Activated naive CD4-positive, alpha-beta T cell treated with anti-CD3 and anti-CD28 coated beads for 36 hours (primary cell): ENCODE measurements at places on chromosomes 16 and 17. TPM values are rescaled to one million over a fixed set of nuclear protein-coding genes. Genes with fewer than 3 reads are reported as not detected.

- no peak for DNase-seq
Measured at GRCh38 chr16:51392521-51393187, 241.6 kb upstream of the SALL1 start.

GRCh38 chr17:74679374-74679773, 33.3 kb downstream of the CD300LF start:
- DNase-seq: no peak

Gene OR4D1
- total RNA-seq: 0.21 TPM

DNA sequence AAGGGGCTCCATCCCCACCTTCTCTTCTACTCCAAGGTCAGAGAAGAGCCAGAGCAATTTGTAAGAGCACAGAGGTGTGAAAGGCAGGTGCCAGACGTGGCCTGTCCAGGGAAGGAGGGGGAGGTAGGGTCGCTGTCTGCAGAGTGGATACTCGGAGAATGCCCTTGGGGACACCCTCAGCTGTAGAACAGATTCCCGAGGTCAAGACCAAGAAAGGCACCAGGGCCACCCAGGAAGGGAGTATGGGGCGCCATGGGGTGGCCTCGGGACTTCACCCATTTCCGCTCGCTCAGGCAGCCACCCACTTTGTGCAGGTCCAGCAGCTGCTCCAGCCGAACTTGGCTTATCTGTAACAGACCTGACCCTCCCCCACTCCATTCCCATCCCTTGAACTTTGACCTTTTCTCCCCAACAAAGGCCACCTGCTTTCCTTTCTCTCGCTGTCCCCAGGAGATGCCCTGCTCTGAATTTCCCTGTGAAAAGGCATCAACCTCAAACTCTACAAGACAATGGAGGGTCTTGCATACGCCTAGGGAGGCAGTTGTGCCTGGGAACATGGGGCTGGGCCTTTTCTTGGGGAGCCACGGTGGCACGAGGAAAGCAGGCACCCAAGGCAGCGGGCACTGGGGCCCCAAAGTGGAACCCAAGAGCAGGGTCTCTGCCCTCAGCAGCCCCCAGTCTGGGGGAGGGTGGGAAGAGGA, 11.3 kb upstream of the AXIN2 start:
- DNase-seq: no peak

GRCh38 chr17:10435096-10435495, 13.3 kb upstream of the MYH8 start:
- DNase-seq: no peak

GRCh38 chr16:69217433-69217832, 30.5 kb downstream of the SNTB2 start:
- DNase-seq: no peak

Gene AIPL1
- not detected for total RNA-seq

GRCh38 chr17:79779661-79780365, 1.9 kb downstream of the CBX2 start:
- no peak for DNase-seq

GRCh38 chr16:25009822-25010221, 5.3 kb downstream of the ARHGAP17 start:
- DNase-seq: no peak

GRCh38 chr17:75853433-75853832, 1.7 kb downstream of the WBP2 start:
- no peak for DNase-seq

- DNase-seq: no peak
Measured at GRCh38 chr16:86042996-86043725, 144.2 kb downstream of the IRF8 start.

Gene ETV4
- total RNA-seq: 1.4 TPM

GRCh38 chr16:80063031-80063712, 462.6 kb upstream of the MAF start:
- DNase-seq: no peak

DNA sequence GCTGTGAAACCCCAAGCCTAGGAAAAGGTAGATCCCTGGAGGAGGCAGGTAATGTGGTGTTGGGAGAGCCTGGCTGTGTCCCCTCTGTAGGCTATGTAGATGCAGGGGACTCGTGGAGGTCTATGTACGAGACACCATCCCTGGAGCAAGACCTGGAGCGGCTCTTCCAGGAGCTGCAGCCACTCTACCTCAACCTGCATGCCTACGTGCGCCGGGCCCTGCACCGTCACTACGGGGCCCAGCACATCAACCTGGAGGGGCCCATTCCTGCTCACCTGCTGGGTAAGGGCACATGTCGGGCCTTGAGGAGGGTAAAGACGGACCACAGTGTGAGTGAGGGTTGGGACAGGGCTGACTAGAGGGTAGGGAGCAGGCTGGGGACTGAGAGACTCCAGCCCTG, 12.0 kb downstream of the ACE start:
- no peak for DNase-seq

DNA sequence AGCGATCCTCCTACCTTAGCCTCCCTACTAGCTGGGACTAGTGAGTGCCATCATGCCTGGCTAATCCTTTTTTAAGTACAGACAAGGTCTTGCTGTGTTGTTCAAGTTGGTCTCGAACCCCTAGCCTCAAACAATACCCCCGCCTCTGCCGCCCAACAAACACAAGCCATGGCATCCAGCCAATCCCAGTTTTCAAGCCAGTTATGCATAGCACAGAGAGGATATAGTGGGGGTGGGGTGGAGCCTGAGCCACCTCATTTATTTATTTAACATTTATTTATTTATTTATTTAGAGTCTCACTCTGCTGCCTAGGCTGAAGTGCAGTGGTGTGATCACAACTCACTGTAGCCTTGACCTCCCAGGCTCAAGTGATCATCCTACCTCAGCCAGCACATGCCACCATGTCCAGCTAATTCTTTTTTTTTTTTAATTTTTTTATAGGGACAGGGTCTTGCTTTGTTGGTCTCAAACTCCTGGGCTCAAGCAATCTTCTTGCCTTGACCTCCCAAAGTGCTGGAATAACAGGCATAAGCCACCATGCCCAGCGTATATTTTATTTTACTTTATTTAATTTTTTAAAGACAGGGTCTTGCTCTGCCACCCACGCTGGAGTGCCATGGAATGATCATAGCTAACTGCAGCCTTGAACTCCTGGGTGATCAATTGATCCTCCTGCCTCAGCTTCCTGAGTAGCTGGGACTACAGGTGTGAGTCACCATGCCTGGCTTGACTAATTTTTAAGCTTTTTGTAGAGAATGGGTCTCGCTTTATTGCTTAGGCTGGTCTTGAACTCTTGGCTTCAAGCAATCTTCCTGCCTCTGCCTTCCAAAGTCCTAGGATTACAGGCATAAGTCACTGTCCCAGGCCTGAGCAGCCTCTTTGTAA, 26.2 kb upstream of the KLHL11 start:
- DNase-seq: no peak

DNA sequence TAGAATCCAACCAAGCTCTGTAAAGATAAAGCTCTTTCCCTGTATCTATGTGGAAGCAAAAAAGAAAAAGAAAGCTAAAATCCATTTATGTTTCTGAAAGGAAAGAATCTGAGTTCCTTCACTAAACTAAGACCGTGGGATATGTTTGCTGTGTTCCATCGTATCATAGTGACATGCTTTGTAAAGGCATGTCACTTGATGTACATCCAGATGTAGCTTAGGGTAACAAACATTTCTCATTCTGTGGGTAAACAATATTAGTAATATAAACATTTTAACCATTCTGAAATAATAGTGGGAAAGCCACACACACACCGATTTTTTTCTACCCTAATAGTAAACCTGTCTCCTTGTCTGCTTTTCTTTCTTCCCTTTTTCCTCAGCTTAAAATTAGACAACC, 78.1 kb downstream of the TUBD1 start:
- no peak for DNase-seq

DNA sequence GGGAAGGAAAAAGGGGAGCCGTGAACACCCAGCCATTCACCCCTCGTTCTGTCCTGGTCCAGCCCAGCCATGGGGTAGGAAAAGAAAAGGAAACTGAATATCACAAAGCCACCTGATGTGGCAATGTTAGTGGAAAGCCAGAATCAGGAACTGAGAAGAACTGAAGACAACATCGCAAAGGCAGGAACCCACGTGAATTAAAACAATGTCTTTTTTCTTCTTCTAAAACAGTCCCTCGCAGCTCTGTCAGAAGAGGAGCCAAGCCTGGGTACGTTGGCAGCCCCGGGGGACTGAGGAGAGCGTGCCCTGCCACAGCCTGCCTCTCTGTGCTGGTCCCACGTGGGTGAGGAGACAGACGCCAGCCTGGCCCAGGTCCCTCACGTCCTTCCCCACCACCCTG, 55.0 kb downstream of the ZNF423 start:
- DNase-seq: no peak

DNA sequence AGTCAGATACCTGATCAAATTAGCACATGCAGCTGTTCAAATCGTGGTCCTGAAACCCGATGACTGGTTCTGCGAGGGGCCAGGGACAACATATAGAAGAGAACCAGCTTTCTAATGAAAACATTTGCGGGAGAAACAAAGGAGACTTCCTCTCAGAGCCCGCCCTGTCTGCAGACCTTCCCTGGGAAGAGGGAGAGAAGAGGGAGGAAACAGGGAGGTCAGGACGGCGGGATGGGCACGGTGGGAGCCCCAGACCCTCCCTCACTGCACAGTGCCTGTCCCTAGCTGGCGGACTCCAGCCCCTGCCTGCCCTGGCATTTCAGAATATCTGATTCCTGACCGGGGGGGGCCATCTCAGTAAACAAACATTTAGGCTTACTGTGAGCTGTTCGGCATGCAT, 317.3 kb downstream of the FOXL1 start:
- DNase-seq: no peak

- DNase-seq: no peak
Measured at GRCh38 chr16:71327720-71328119, 30.8 kb upstream of the CALB2 start.

DNA sequence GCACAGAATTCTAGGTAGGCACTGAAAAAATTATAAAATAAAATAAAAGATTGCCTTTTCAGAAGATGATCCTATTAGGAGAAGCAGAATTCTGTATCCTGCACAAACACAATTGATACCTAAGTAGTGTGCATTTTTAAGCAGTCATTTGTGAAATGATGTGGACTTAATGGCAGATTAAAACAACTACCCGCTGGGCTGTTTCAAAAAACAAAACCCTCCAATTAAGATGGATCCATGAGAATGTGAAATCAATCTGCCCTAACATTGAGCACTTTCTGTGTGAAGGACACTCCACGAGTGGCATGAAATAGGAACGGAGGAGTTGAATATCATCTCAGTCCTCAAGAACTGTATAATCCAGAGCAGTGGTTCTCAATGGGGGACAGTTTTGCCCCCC, 1012.8 kb upstream of the EEF2KMT start:
- DNase-seq: no peak

DNA sequence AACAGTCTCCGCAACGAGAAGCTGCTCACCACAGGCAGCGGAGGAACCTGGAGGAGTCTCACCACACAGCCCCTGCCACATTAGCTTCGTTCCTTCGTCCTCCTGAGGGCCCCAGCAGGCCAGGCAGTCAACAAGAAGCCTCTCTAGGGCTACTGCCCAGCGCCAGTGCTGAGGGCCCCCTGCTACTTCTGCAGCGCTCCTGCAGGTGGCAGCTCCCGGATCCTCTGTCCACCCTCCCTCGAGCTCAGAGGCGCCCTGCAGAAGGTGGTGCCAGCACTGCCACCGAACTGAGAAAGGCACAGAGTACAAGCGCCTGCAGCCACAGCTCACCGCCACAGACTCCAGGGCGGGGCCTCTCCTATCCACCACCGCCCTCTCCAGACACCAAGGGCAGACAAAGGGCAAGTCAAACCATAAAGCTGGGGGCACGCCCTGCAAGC, 27.3 kb downstream of the KDM8 start:
- DNase-seq: peak; percentile 68

DNA sequence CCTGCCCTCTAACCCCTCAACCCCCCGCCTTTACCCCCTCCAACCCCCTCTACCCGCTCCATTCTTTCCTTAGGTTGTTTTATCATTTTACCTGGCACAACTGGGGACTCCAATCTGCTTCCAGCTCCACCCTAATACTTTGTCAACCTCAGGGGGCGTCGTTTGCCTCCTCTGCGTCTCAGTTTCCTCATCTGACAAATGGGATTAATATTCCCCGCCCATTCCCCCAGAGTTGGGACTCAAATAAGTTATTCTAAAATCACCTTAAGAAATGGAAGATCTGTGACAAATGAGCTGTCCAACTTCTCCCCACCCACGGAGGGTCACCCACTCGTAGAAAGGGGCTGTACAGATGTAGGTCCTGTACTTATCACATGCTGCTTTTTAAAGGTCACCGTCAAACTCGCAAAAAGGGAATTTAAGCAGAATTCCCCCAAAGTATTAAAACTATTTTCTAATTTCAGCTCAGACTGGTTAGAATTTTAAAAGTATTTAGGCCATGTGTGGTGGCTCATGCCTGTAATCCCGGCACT, 40.6 kb upstream of the CPNE2 start:
- DNase-seq: peak; percentile 25

GRCh38 chr17:36204724-36205500, 6.0 kb upstream of the CCL4L2 start:
- DNase-seq: no peak

Gene NOG
- 2.6 TPM for total RNA-seq

- DNase-seq: no peak
Measured at GRCh38 chr16:65059406-65059980, 62.4 kb downstream of the CDH11 start.

GRCh38 chr16:64356267-64356666, 765.6 kb downstream of the CDH11 start:
- no peak for DNase-seq

DNA sequence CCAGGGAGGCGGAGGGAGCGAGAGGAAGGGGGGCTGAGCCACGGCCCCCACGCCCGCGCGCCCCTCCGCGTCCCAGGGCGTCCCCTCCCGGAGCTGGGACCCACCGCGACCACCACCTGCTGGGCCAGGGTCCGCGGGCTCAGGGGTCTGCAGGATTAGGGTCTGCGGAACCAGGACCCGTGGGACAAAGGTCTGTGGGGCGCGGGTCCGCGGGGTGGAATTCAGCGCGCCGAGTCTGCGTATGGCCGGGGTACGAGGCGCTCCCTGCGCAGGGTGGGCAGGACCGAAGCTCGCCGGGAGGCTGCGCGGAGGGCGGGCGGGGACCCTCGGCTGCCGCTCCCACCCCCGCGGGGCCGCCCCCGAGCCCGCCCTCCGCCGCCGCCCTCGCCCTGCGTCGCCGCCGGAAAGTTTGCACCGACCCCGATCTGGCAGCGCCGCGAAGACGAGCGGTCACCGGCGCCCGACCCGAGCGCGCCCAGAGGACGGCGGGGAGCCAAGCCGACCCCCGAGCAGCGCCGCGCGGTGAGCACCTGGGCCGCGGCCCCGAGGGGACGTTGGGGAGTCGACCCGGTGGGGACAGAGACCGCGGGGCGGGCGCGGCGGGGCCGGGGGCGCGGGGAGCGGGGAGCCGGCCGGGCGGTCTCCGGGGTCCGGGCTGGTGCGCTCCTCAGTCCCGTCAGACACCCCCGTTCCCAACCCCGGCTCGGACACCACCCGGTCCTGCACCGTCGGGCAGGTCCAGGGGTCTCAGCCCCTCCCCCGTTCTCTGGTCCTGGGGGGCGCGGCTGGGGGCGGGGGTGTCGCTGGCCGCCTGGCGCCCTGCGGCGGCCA, at the start of gene GCGR:
TSS of gene GCGR (plus strand) at position 423 of the 831 bp plus-strand sequence. CDS start 4,869 bp downstream, outside the sequence.
- no peak for DNase-seq

GRCh38 chr16:5601957-5602356, 504.4 kb upstream of the EEF2KMT start:
- DNase-seq: no peak

Gene KRTAP4-1
- total RNA-seq: not detected
